ENCODE measurements at places on chromosomes 4 and X.

DNA sequence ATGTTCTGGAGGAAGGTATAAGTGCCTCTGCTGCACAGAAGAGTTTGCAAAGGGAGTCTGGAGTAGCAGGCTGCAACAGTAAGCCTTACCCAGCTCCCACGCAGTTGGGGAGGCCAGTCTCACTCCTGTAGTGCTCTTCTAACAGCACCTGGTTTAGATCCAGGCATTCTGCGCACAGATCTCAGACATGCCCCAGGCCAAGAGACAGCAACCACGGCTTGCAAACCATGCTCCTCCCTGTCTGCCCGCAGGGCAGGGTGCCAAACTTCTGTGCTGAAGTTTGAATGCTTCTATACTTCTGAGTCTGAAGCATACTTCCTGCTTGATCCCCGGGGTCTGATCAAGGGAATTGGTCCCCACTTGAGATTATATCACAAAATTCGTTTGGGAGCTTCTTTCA is 106.3 kb downstream of the LINC00632 start:
- DNase-seq: peak; percentile 48

DNA sequence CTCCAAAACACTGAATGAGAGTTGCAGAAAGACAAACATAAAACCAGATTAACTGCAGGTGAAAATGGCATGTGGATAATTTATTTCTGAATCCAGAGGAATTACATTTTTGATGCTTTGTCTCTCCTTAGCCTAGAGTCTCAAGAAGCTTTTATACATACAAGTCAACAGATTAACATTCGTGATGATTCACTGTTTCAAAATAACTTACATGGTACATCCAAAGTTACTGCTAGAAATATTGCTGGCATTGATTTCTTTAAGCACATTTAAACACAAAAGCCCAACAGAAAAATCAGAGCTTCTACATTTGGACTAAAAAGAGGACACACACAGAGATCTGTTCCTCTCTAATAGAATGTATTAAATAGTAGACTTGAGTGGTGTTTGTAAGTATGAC is 105.6 kb downstream of the AMELX start:
- DNase-seq: no peak

DNA sequence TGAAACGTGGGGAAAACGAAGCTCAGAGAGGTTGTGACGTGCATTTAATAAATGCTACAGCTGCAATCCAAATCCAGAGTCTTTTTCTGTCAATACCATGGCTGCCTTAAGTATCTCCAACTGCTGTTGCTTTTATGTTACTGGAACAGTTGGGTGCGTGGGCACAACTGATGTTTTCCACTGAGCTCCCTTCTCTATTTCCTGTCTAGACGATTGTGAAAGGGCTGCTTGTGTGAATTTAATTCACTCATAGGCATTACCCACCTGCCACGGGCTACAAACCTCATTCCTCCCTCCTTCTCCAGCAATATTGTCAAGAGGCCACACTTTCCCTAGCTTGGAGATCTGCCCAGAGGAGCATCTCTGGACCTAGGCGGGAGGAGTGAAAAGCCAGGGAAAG is 526.0 kb downstream of the MID1IP1 start:
- DNase-seq: no peak

- DNase-seq: peak; percentile 2
Observed at GRCh38 chr4:53281438-53281837, 84.4 kb downstream of the SCFD2 start.

- peak; percentile 43 for DNase-seq
Observed at GRCh38 chr4:24646798-24647460, 62.6 kb upstream of the DHX15 start.

DNA sequence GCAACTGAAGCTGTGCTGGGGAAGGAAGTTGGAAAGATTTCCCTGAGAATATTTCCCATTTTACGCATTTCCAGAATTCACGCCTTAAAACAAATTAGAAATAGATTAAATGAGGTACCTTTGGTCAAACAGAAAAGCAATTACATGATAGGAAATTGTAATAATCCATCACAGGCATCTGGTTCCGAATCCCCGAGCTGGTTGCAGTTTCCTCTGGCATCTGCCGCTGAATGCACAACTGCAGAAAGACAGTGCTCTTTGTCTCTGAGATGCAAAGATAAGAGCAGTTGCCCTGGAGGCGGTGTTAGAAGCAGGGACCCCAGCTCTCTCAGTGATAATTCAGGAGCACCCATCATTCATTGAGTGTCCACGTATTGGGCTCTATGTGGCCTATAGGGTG is 224.4 kb downstream of the LDB2 start:
- no peak for DNase-seq

DNA sequence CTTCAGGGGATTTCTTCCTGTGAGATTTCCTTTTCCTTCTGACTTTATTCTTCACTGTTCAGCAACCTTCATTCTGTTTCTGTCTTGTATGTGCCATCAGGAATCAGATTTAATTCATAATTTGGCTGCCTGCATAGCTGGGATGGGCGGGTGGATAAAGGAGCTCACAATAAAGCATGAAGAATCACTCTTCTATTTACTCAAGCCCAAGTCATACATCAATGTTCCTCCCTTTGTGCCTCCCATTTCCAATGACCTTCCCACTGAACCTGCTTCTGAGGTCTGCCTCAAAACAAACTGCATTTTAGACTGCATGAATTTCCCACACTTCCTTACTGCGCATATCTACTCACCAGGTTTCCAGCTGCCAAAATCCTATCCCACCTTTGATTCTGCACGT is 14.0 kb downstream of the PDGFC start:
- no peak for DNase-seq

GRCh38 chr4:83604321-83604720 is 68.4 kb downstream of the GPAT3 start:
- DNase-seq: no peak

DNA sequence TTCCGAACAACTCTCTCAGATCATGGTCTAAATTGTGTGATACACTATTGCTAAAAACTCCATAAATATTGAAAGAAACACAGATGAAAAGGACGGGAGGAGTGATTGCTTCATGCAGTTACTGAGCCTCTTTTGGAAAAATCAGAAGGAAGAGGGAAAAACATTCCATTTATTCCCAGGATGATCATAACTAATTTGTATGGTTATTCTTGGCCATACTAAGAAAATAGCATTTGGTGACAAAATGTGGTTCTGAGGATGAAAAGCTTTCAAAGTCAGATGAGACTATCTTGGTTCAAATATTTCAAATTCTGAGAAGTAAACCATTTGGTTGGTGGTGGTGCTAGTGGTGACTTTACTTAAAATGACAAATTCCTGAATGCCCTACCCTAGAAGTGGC is 305.4 kb upstream of the LDB2 start:
- no peak for DNase-seq

DNA sequence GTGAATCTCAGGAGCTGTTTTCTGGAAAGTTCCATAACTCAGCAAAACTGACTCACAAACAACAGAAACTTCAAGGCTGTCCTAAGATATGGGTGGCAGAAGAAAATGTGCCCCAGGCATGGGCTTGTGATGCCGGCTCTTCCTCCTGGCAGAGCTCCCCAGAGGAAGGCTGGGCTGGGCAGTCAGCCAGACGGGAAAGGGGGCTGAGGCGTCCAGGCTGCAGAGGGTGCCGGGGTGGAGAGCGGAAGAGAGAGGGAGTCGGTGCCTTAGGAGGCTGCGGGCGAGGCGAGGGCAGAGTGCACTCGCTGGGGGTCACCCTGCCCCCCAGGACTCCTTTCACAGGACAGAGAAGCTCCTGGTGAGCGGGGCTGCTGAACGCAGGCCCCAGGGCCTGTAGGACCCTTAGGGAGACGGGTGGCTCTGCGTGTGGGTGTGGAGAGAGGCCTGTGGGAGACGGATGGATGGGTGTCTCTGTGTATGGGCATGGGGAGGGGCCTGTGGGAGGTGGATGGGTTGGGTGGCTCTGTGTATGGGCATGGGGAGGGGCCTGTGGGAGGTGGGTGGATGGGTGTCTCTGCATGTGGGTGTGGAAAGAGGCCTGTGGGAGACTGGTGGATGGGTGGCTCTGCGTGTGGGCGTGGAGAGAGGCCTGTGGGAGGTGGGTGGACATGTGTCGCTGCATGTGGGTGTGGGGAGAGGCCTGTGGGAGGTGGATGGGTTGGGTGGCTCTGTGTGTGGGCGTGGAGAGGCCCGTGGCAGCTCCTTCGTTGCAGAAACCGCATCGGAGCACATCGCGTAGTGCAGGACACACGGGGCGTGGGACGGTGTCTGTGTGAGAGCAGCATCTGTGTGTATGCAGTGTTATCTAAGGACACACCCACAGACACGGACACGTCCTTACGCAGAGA is 15.9 kb downstream of the PCGF3 start:
- DNase-seq: peak; percentile 68

DNA sequence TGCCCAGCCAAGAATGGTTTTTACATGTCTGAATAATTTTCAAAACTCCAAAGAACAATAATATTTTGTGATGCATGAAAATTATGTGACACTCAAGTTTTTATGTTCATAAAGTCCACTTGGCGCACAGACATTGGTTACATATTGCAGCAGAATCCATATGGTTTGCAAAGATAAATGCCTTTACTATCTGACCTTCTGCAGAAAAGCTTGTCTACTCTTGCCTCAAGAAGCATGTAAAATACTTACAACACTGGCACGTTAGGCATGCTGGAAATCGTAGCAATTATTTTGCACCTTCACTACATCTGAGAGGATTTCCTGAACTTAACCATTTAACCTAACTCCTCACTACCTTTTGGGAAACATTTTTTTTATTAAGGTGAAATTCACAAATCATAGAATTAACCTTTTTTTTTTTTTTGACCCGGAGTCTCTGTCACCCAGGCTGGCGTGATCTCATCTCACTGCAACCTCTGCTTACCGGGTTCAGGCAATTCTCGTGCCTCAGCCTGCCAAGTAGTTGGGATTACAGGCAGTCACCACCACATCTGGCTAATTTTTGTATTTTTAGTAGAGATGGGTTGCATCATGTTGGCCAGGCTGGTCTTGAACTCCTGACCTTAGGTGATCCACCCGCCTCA is 3.5 kb upstream of the XG start:
- no peak for DNase-seq

GRCh38 chr4:41514766-41515481 is 23.0 kb upstream of the LIMCH1 start:
- no peak for DNase-seq

GRCh38 chrX:135434258-135435138 is 12.8 kb downstream of the SMIM10L2A start:
- no peak for DNase-seq

- no peak for DNase-seq
Observed at GRCh38 chrX:31383991-31384390, 312.1 kb upstream of the FTHL17 start.

DNA sequence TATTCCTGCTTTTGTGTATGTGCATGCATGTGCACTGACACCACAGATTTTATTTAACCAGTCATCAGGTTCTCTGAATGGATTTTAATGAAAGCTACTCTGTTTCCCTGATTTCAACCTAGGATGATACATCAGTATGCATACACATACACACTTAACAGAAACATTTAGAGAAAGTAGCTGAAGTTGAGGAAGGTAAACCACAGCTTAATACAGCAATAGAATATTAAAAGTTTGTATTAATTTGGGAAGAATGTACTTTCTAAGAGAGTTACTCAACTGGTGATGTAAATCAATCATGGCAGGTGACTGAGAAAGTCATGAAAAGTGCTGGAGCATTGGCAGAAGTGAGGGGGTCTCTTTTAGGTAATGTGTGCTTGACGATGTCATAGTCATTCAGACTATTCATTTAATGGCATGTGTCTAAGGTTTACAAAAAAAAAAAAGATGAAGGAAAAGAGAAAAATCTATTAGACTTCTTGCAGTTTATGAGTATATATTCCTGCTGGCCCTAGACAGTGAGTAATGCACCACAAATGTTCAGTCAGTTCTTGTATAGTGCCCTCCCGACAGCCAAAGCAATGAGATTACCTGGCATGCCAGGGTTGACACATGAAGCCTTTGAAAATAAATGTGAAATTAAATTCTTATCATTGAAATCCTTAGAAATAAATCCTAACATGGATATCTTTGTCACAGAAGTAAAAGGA is 187.6 kb downstream of the RAPGEF2 start:
- DNase-seq: no peak

DNA sequence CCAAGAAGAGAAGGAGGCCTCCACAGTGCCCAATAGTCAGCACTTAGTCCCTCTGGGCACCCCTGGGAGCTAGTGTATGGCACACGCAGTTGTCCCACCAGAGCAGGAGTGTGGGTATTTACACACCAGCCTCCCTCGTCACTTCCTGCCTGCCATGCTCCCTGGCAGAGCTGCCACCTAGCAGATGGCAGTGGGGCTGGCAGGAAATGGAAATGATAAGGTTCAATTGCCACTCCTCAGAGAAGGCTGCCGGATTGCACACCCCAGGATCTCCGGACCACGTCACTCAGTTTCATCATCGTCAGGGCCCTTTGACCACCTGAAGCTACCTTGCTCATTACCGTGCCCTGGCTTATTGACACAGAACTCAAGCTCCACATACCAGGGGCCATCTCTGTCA is 173.3 kb upstream of the PSAPL1 start:
- DNase-seq: no peak

DNA sequence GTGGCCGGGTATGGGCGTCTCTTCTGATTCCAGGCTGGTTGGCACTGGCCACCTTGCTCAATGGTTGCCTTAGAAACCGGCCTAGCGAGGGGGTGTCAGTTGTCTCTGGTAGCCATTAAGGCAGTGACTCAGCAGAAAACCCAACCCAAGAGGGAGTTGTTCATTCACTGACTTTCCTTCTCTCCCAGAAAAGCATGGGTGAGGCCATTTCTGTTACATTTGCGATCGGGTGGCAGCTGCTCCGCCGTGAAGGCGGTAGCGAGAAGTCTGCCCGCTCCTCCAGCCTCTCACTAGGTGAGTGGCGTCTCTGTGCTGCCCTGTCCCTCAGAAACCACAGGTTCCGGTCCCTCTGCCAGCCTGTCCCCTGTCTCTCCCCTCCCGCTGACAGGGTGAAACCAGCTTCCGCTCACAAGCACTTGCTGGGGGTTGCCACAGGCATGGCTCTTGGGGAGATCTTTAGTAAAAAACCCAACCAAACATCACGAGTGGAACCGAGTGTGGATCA is 17.4 kb downstream of the IRAK1 start:
- peak; percentile 33 for DNase-seq

- DNase-seq: no peak
Observed at GRCh38 chrX:110157444-110157843, 154.5 kb downstream of the TMEM164 start.

- no peak for DNase-seq
Observed at GRCh38 chr4:101791182-101791558, 640 bp downstream of the BANK1 start.

GRCh38 chr4:47612116-47613023 is 127.3 kb downstream of the ATP10D start:
- peak; percentile 17 for DNase-seq

- DNase-seq: no peak
Observed at GRCh38 chr4:87967193-87967592, 8.3 kb upstream of the SPP1 start.

- no peak for DNase-seq
Observed at GRCh38 chr4:6107114-6107791, 89.0 kb upstream of the C4orf50 start.

GRCh38 chr4:11399461-11399971 is 29.2 kb downstream of the HS3ST1 start:
- DNase-seq: no peak

DNA sequence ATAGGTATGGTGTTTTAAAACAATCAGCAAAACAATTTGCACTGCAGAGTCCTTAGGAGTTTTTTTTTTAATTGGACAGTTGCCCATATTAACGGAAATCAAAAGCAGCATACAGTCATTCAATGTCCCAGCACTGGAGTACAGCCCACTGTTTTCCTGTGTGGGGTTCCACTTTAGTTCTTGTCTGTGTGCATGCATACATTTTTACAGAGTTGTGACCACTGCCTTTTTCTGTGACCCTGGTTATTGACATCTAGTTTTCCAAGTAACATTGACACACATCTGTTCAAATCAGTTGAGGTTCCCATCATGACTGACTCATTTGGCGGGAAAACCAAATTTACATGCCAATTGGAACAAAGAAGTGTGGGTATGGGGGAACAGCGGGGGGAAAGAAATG is 83.3 kb downstream of the HPRT1 start:
- DNase-seq: no peak

All from fibroblast of pulmonary artery (primary cell).